ENCODE measurements at places on chromosomes 16 and 17. TPM values are rescaled to one million over a fixed set of nuclear protein-coding genes. Genes with fewer than 3 reads are reported as not detected.

The ALDH3A1 gene
- 403 TPM for total RNA-seq

DNA sequence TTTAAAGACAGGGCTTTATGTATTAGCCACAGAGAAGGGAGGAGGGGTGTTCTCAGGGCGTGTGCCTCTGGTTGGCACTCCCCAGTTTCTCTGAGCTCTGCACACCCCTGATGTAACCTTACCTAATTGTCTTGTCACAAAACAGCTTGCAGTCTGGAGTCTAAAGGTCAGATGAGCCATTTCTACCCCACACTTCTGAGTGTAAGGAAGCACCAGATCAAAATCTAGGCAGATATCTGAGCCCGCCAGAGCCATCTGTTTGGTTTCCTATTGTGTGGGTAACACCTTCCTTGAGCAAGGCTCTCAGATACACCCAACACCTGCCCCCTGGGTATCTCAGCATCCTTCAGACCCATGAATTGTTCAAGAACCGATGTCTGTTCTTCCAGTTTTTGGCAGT, 15.5 kb downstream of the CDH1 start:
- DNase-seq, result no peak

DNA sequence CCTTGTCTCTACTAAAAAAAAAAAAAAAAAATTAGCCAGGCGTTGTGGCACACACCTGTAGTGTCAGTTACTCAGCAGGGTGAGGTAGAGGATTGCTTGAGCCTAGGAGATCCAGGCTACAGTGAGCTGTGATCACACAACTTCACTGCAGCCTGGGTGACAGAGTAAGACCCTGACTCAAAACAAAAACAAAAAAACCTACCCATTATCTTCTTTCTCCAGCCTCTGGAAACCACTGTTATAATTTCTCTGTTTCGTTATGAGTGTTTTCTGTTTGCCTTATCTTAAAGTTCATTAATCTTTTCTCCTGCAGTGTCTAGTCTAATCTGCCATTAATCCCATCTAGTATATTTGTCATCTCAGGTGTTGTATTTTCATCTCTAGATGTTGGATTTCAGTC, 18.6 kb upstream of the CLTC start:
- DNase-seq, result no peak

The C1QTNF8 gene
- total RNA-seq, result not detected

The PYY gene
- not detected for total RNA-seq

DNA sequence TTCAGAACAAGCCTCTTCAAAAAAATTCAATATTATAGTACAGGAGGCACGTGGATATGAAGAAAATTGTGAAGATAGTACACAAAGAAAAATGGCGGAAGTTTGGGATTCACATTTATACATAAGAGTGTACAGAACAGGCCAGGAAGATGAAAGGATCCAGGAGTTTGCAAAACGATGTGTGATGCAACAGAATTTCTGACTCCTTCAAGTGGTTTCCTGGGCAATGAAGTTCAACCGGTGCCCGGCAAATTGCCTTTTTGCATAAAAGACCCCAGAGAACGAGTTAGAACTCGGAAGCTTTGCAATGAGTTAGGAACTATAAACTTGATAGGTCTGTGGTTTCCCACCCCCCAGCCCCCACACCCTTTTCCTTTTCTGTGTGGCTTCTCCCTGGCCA, 189.1 kb downstream of the SALL1 start:
- no peak for DNase-seq

The SLC13A5 gene
- total RNA-seq, result not detected

The TBC1D3B gene
- 0.97 TPM for total RNA-seq

The CYBA gene
- 143 TPM for total RNA-seq

The ZPBP2 gene
- not detected for total RNA-seq

GRCh38 chr16:56332464-56333079, 92.8 kb downstream of the AMFR start:
- DNase-seq, result peak; percentile 88

The CBFA2T3 gene
- not detected for total RNA-seq

DNA sequence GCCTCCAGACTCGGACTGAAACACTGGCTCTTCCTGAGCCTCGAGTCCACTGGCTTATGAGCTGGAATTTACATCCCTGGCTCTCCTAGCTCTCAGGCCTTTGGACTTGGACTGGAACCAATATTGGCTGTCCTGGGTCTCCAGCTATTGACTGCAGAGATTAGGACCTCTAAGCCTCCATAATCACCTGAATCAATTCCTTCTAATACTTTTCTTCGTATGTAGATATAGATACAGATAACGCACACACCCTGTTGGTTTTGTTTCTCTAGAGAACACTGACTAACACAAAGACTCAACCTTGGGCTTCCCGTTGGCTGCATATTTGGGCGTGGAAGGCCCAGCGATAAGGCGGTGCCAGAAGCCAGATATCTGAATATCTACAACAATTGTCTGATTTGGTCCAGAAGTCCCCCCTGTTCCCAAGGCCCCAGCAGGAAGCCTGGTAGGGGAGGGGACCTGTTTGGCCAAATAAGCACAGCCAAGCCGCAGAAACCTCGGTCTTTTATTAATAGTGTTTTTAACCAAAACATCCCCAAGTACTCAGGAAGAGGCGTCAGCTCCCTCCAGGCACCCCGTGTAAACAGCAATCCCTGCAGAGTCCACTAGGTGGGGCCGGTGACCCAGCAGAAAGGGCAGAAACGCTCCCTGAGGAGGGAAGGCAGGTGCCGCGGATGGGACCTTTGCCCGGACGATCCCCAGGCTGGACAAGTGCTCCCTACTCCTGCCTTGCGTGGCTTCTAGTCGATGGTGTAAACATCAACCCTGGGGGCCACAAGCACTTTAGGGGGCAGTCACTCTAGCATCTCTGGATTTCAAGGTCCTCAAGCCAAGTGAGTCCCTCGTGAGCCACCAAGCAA, 57.0 kb downstream of the ABR start:
- peak; percentile 66 for DNase-seq

- no peak for DNase-seq
These were observed 2.8 kb downstream of the FN3K start for GRCh38 chr17:82737967-82738877.

- no peak for DNase-seq
These were observed 5.0 kb upstream of the ARHGAP17 start for GRCh38 chr16:25020112-25020631.

GRCh38 chr17:34981538-34982241, 1.4 kb downstream of the LIG3 start:
- DNase-seq, result no peak

The RANGRF gene
- 32.1 TPM for total RNA-seq

The CRHR1 gene
- not detected for total RNA-seq

The DBNDD1 gene
- total RNA-seq, result 5.0 TPM

- peak; percentile 30 for DNase-seq
These were observed at the start of gene FLII for GRCh38 chr17:18258356-18259038. FLII (minus strand) TSS chr17:18258738; CDS start chr17:18258690, 48 bp downstream.

DNA sequence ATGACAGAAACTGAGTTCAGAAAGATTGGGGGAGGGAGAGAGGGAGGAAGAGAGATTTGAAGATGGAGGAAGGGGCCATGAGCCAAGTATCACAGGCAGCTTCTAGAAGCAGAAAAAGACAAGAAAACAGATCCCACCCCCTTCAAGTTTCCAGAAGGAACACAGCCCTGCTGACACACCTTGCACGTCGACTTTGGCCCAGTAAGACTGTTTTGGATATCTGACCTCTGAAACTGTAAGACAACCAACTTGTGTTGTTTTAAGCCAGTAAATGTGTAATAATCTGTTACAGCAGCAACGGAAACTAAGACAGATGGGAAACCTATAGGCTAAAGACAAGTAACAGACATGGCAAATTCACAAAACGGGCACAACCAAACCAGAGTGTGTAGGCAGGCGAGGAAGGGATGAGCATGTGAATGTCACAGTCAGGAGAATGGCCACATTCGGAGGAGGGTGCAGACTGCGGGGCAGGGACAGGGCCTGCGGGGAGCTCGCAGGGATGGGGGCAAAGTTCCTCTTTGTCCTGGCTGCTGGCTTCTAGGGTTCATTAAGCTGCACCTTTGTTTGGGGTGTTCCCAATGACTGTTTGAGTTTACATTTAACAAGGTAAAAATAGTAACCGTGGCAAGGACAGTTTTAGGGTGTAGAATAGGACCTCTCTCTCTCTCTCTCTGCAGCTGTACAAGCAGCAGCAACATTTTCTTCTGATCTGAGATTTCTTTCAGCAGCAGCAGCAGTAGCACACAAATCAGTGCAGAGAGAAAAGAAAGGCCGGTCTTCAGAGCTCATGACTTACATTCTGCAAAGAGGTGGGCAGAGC, 18.3 kb upstream of the ATP2C2 start:
- DNase-seq, result no peak

DNA sequence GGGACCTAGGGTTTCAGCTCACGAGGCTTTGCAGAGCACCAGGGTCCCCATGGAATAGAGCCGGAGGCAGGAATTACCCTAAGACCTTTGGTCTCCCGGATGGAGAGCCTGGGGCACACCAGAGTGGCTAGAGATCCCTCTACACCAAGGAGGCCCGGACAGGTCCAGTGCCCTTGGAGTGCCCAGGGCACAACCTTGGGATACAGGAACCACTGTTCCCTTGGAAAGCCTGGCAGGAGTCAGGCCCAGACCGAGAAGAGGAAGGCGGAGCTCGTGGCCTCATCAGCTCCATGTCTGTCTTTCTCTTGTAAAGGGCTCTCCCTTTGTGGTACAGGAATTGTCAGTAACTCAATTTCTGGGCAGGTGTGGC, 3.8 kb upstream of the DBNDD1 start:
- no peak for DNase-seq

The TSPAN10 gene
- total RNA-seq, result 0.49 TPM

DNA sequence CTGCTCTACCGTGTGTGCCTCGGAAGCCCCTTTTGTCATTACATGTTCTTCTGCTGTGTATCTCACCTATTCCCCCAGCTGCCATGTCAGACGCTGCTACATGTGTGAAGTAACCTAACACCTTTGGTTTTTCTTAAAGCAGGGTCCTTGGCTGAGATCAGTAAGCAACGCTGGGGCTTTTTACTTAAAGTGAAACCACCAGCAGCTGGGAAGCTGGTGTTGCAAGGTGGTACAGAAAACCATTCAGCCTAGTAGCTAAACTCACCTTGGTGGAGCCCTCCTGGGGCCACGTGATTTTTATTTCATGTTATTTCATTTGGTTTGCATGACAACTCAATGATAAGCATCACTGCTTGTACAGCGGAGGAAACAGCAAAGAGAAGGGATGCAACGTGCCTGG, 62.6 kb downstream of the PLCG2 start:
- DNase-seq, result no peak

The KRT31 gene
- total RNA-seq, result not detected

DNA sequence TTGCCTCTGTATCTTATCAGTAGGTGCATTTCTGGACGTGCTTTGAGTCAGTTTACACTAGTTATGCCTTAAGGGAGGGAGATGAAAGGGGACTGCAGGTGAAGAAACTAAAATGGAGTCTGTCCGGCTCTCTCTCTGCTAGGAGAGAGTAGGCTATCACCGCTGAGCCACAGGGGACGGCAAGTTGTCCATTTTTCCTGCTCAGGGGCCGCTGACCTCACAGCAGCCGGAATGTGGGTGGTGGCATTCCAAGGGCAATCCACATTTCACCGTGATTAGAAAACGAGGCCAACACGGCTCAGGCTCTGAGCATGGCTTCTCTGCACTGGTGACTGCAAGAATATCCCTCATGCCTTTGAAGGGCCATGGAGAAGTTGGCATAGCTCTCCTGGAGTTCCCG, 19.0 kb upstream of the KLHDC4 start:
- no peak for DNase-seq

The CETP gene
- total RNA-seq, result not detected

DNA sequence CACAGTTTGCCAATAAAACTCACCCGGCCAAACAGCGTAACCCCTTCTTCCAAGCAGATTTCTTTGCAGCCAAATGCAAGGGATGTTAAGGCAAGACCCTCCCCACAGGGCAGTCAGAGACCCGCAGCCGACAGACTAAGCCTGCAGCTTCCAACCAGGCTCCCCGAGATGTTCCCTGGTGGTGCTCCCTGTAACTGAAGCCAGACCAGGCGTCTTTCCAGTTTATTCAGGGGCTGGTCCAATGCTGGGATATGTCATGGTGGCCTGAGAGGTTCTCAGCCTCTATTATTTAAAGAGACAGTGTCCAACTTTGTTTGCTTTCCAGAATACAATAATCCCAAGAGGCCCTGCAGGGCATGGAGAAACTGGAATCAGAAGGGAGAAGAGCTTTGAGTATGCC, at the start of gene PMP22:
Gene PMP22 (minus strand): TSS at position 196 of the 400 bp plus-strand sequence. CDS start 4,599 bp downstream, outside the sequence.
- no peak for DNase-seq

DNA sequence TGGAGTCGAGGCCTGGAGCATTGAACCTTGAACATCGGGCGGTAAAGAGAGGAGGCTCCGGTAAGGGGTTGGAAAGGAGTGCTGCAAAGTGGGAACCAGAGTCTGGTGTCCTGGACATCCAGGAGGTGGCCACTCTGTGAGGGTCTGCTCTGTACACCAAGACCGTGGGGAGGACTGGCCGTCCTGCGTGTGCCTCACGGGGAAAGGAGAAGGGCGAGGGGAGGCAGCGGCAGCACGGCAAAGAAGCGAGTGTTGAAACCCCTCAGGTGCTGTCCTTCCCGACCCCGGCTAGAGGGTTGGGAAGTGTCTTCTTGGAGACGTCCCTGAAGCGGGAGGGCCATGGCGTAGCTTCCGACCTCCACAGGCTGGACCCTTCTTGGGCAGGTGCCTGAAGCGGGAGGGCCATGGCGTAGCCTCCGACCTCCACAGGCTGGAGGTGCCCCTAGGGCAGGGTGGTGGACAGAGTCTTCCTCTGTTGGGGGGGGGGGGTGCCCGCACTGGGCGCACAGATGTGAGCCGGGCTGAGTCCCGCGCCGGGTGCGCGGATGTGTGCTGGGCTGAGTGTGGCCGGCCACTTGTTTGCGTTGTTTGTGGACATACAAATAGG, 42.0 kb downstream of the FOXK2 start:
- no peak for DNase-seq

DNA sequence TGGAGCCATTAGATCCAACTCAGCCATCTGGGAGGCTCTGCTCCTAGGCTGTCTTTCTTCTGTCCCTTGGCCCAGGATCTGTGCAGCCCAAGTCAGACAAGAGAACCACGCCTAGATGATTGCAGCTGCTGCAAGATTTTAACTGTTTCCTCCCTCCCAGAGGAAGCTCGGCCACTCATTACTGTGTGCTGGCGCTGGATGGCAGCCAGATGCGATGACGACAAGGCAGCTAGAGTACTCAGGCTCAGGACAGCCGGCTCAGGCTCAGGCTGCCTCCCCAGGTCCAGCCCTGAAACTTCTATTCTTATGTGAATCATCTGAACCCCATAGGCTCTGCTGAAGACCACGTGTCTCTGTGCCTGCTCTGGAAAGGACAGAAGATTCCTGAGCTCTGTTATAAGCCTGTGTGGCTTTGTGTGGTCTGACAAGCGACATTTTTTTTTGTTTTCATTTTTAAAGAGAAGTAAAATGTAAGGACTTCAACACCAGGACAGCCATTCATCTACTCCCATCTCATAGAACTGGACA, 32.1 kb upstream of the FBXW10B start:
- peak; percentile 99 for DNase-seq

The CCL1 gene
- not detected for total RNA-seq

The CBLN1 gene
- 0.05 TPM for total RNA-seq

GRCh38 chr16:55052741-55053415, 122.2 kb downstream of the IRX5 start:
- no peak for DNase-seq

Data from NCI-H460 (cell line).